Kidney (tissue), 22 donors: ENCODE measurements at places on chromosomes 16 and 17.

GRCh38 chr17:1713160-1713877, 3.1 kb upstream of the TLCD2 start:
- DNase-seq = no peak

DNA sequence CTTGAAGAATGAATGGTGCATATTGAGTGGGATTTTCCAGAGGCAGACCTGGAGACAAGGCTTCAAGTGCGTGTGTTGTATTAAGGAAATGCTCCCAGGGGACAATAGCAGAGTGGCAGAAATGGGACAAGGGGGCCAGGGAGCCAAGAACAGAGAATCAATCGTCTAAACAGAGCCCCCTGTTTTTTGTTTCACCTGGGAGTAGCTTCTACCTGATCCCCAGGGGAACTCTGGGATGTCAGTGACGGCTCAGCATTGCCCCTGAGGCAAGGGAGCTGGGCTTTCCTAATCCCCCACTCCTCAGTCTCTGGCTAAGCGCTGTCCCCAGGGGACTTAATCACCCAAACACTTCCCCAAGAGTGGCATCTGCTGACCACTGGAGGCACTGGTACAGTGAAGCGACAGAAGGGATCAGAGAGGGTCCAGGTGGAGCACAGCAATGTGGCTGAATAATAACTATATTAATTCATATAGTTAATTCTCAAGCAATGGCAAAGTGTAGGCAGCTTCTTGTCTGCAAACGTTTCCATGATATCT, 35.7 kb upstream of the C16orf78 start:
- no peak for DNase-seq

GRCh38 chr16:87832741-87833502, 36.4 kb downstream of the SLC7A5 start:
- DNase-seq = no peak

DNA sequence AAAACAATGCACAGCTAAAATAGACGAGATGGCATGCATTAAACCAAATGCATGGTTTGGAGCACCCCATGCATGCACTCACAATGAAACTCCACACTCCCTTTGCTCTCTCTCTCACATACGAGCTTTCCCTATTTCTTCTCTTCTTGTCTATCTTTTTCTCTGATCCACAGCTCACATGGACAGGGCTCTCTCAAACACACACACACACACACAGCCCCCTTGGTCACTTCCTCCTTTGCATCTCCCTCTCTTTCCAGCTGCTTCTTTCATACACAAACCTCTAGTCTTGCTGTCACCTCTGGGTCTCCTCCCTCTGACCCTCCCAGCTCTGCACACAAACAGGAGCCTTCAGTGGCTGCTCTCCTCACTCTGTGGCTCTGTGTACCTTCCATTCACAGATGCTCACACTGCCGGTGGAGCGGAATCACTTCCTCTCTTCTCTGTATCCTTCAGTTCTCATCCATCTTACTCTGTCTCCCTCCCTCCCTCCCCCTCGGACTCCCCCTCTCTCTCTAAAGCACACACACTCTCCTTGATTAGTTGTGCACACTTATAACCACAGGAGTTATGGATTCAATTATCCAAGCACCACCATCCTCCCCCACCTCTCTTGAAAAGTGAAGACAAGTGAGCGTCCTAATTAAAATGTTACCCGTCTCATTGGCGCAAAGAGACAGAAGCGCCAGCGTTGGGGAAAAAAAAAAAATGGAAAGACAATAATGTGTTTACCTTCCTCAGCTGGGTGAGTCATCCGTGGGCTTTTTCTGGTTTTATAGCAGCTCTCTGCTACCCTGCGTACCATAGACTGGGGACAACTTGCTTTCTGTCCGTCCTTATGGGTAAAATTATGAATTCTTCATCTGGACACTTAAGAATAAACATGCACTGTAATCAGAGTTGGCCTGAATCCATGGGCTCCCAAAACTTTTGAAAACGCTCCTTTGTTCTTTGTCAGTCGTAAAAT, 90.8 kb downstream of the SHISA6 start:
- peak; percentile 45 for DNase-seq

DNA sequence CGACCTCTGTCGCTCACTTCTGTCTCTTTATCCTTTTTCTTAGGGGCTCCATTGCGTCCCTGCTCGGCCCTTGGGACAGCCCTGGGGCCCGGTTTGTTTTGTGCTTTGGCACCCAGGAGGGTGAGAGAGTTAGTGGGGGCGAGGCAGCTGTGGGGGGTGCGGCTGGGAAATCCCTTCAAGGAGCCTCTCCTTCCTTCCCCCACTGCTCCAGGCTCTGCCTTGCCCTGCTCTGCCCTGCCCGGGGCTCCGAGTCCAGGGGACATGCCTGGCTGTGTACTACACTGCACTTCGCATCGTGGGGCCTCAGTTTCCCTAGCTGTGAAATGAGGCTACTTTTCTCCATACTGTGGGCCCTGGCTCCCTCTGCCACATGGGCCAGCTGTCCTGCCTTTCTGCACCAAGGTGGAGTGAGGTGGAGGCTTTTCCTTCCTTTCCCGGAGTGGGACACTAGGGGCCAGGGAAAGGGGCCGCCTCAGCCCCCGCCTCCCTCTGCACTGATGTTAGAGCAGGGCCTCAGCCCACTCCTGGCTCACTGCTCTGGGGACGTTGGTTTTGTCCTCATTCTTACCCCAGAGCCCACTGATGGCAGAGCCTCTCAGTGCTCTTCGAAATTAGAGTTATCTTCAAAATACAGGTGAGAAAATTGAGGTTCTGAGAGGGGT, 980 bp downstream of the LLGL1 start:
- peak; percentile 12 for DNase-seq

- DNase-seq = no peak
Observed at GRCh38 chr16:67311607-67312488, 14.7 kb downstream of the KCTD19 start.

DNA sequence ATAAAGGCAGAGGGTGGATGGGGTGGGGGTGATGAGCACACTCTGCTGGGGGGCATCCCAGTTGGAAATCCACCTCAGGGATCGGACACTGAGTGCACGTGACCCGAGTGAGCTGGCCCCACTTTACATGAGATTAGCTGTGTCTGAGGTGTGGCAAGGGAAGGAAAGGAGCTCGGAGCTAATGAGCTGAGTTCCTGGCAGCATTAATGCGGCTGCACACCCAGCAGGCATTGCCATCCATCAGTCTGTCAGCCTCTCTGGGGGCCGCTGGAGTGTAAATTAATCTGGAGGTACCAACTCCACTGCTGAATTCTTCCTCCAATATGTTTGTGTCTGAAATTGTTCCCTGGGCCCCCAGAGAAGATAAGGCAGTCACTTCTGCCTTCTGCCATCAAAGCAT, 65.5 kb downstream of the HS3ST2 start:
- peak; percentile 41 for DNase-seq

DNA sequence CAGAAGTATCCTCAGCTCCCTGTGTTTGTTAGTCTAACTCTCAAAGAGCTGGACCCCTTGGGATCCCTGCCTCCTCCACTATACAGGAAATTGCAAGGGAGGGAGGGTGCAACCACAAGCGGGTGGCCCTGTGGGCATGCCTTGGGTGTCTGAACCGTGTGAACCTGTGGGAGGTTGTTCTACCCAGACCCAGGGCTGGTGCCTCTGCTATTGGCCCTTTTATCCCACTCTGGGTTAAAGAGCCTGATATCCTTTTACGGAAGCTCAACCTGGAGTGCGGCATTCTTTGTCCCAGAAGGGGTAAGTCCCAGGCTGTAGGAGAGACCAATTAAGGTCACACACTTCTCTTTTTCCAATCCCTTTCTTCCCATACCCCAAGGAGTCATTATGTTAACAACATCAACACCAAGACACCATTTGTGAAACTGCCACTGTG, 53.4 kb downstream of the ARSG start:
- no peak for DNase-seq

- DNase-seq = no peak
Observed at GRCh38 chr17:44910231-44911106, 4.8 kb downstream of the GFAP start.

DNA sequence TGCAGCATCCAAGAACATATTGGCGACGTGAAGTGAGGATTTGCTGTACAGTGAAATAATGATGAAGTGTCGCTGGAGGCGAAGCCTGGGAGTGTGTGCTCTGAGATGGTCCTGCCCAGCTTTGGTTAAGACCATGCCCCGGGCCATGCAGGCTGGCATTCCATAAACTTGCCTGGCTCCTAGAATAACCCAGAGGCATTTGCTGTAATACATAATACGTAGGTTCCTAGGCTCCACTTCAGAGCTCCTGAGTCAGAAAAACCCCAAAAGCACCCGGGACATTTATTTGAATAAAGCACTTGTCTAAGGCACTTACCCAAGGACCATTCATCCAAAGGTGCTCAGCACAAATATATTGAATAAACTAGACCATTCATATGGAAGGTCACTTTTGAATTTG, 279.3 kb downstream of the ABCC12 start:
- DNase-seq = no peak

- DNase-seq = no peak
Observed at GRCh38 chr16:47613251-47613650, 152.1 kb downstream of the PHKB start.

DNA sequence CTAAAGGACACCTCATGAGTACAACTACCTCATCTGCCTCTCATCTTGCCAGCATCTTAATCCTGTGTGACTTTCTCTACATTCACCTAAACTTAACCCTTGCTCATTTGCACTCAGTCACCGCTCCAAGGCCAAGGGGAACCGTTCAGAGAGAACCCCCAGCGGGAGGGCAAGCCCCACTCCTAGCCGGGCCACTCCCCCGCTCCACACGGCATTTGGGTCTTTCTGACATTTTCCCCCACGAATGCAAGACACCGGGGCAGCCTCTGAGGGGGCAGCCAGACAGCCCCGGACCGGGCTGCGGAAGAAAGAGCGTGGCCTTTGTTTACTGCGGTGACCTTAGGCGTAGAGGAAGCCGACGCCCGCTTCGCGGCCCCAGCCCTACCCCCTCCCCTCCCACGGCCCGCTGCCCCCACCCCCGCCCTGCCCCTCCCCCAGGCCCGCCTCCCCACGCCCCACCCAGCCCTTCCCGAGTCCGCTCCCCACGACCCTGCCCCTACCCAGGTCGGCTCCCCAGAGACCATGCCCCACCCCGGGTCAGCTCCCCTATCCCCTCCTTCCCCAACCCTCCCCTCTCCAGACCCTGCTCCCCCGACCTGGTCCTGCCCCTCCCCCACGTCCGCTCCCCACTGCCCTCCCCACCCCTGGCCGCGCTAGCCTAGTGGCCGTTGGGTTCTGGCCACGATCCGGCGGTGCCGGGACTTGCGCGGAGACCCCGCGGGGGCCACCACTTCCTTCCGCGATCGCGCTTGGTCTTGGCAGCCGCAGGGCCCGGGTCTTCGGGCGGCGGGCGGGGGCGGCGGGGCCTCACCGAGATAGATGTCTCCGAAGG, 789 bp downstream of the CSNK1D start:
- peak; percentile 34 for DNase-seq

GRCh38 chr16:30185683-30186421, 2.5 kb downstream of the CORO1A start:
- DNase-seq = no peak
